Esophagus muscularis mucosa (tissue), 4 donors: ENCODE measurements at places on chromosomes 11 and 22. TPM values are rescaled to one million over a fixed set of nuclear protein-coding genes. Genes with fewer than 3 reads are reported as not detected.

GRCh38 chr22:21857481-21857914 lies 9.9 kb downstream of the MAPK1 start:
- peaks cover 97% of the 10 kb centered on the region for H3K4me1 ChIP-seq
- H3K36me3 ChIP-seq, result peaks cover 4% of the 10 kb centered on the region
- no peak overlapping the region for H3K4me3 ChIP-seq
- H3K27ac ChIP-seq, result peak overlapping the region; percentile 58
- DNase-seq, result no peak
- no peaks in the 10 kb centered on the region for H3K27me3 ChIP-seq

GRCh38 chr11:35036639-35037038 lies 102.3 kb upstream of the CD44 start:
- no peak overlapping the region for H3K4me3 ChIP-seq
- no peak for DNase-seq
- H3K27me3 ChIP-seq, result no peaks in the 10 kb centered on the region
- H3K27ac ChIP-seq, result no peak overlapping the region
- peaks cover 3% of the 10 kb centered on the region for H3K4me1 ChIP-seq

DNA sequence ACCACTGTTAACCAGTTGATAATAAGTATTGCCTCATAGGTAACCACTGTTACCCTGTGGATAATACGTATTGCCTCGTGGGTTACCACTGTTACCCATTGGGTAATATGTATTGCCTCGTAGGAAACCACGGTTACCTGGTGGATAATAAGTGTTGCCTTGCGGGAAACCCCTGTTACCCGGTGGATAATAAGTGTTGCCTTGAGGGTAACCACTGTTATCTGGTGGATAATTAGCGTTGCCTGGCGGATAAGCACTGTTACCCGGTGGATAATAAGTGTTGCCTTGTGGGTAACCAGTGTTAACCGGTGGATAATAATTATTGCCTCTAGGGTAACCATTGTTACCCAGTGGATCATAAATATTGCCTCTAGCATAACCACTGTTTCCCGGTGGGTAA lies 27.3 kb upstream of the NXPE4 start:
- H3K4me1 ChIP-seq, result no peaks in the 10 kb centered on the region
- no peak overlapping the region for H3K27ac ChIP-seq
- H3K4me3 ChIP-seq, result no peak overlapping the region
- DNase-seq, result peak; percentile 17
- no peaks in the 10 kb centered on the region for H3K27me3 ChIP-seq

PLET1 gene
- total RNA-seq, result not detected

ARHGAP20 gene
- total RNA-seq, result 5.1 TPM
